Pulmonary artery endothelial cell (primary cell): ENCODE measurements at places on chromosomes 12 and 14.
A peak's percentile ranks its signal among the peaks of the same experiment; 100 is the strongest.

DNA sequence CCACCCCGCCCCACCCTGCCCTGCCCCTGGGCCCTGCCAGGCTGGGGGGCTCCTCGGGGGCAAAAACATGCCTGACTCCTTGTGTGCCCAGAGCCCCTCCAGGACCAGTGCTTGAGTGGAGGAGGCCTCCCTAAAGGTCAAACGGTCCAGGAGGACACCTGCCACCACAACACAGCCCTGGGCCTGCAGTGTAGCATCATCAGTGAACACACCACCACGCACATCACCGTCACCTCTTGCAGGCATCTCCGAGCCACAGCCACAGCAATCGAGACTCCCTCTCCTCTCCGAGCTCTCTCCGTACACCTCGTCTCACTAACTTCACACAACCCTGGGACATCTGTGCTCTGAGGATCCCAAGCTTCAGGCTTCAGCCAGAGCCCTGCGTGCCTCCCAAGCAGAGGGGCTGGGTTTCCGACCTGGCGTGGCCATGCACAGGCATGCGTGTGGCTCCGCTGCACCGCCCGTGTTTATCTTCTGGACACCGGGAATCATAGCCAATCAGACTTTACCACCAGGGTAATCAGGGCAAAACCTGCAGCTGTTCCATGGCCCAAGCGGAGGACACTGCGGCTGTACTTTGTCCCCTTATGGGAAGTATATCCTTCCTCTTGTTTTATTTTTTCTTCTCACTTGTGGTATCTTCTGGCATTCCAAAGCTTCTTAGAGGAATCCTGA lies 6.2 kb upstream of the DIO3 start:
- DNase-seq, result no peak

DNA sequence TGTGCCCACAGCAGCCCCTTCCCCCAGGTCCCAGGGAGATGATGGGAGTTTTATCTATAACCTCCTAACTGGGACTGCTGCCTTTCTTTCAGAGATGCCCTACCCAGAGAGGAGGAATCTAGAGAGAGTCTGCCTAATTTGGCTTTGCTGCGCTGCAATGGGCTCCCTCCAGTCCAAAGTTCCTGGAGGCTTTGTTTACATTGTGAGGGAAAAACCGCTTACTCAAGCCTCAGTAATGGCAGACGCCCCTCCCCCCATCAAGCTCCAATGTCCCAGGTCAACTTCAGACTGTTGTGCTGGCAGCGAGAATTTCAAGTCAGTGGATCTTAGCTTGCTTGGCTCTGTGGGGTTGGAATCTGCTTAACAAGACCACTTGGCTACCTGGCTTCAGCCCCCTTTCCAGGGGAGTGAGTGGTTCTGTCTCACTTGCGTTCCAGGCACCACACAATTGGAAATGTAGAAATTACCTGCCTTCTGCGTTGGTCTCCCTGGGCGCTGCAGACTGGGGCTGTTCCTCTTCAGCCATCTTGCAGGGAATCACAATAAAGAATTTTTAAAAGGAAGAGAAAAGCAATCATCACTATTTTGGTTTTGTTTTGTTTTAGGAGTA lies 262.5 kb downstream of the FOXG1 start:
- no peak for DNase-seq

DNA sequence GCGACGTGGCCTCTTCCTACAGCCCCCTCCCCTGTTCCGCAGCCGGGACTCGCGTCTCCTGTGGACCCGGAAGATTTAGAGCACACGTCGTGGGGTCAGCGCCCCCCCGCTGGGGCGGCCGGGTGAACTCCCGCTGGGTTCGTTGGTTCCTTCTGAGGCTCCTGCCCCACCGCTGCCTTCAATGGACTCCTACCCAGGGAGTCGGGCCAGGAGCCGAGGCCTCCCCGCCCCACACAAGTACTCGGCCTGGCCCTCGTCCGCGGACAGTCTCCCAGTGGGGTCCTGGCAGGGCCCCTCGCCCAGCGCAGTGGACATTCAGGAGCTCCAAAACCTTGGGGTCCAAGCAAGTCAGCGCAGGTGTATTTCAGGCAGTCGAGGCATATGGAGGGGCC lies 1.2 kb downstream of the MMP17 start:
- DNase-seq, result no peak

DNA sequence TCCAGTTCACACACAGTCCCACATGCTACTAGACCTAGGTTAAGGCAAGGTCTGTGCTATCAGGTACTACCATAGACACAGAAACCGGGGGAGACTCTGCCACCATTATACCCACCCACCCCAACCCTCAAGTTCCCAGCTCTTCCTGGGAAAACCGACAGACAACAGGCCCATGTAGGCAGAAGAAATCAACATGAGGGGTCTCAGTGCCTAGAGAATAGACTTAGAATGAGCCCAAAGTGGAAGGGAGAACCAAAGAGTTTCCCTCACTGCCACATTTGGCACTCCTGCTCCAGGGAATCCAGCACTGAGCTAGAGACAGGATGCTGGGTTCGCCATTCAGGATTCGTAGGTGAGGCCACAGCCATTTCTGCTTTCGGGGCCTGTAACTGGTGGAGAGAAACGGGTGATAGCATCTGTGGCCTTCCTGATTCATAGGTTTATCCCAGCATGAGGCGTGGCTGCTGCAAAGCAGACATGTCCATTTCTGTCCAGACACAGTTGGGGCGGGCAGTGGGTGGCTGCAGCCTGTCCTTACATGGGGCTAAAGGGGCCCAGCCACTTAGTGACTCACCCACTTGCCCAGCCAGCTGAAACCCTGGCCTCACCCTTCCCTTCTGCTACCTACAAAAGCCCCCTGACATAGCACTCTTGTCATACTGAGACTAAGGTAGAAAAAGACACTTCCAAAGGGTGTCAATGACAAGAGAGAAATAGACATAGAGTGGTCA lies 69.4 kb downstream of the IRF2BPL start:
- no peak for DNase-seq

DNA sequence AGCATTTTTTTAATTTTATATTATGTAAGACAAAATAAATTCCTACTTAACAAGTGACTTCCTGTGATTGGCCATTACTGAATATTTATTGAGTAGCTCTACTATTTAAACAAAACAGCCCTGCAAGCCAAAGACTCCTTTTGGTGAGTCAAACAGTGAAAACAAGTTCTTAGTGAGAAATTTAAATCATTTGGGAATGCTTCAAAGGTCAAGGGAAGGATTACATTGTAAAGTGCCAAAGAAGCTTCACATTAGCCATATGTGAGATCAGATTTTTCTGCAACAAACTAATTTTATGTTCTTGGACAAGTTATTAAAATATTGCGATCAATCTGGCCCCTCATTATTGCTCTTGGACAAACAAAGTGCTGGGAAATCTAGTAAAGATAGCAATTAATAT lies 795.4 kb upstream of the MGAT4C start:
- no peak for DNase-seq

DNA sequence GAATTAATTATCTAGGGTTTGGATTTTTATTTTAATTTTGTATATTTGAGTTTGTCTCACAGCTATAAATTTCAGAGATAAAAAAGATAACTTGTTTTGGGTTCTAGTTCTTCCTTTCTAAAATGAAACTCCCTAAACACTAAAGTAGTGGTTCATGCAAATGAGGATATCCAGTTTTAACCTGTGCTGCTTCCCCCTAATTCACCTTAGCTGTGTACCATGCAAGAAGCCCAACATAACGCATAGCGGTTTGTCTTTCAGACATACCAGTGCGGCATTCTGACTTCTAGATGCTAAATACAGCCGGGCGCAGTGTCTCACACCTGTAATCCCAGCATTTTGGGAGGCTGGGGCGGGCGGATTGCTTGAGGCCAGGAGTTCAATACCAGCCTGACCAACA lies 288.6 kb upstream of the NPAS3 start:
- DNase-seq, result no peak

DNA sequence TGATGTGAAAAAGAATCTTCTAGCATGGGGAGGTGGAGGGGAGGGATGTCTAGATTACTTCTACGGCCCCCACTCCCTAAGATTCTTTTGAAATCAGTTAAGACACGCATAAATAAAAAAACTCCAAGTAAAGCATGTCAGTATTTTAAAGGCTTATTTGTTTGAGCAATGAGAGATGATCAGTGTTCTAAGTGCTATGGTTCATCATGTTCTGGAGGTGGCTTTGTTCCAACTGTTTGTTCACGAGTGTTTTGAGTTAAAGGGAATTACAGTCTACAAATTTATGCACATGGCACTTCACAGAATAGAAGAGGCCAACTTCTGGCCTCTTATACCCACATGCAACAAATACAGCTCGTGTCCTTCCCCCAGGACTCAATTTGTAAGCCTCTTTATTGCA lies 394.9 kb downstream of the RAD51B start:
- no peak for DNase-seq

- no peak for DNase-seq
Observed at GRCh38 chr12:117119592-117120198, 20.5 kb upstream of the TESC start.

DNA sequence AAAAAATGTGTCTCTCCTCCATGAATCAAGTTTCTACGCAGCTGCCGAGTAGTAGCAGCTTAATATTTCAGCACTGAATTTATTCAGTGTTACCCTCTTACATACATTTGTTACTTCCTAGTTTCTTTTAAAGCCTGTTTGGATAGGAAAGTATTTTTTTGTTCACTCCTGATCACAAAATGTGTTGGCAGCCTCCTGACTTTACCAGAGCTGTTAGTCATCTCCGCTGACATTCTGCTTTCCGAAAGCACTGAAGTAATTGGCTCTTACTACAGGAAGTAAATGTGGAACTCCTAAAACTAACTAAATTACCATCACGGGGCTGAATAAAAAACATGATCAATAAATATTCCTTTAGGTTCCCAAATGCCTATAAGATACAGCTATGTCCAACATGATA lies 225.5 kb downstream of the EPS8 start:
- DNase-seq, result peak; percentile 58

DNA sequence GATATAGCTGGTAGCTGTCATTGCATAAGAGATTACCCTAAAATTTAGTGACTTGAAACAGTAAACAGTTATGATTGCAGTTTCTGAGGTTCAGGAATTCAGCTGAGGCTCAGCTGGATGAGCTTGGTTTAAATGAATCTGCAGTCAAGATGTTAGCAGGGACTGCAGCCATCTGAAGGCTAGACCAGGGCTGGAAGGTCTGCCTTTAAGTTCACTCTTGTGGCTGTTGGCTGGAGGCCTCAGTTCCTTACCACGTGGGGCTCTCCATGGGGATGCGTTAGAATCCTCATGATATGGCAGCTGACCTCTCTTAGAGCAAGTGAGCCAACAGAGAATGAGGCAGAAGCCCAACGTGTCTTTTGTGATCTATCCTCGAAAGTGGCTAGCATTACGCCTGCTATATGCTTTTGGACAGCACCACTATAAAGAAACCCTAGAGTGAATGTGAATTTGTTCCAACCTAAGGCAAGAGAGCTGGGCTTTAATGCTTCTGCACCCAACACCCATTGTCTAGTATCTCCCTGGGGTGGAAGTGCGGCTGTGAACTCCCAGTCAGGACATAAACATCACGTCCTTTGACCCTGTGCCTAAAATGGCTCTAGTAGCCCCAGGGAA lies 26.0 kb downstream of the HSPB8 start:
- DNase-seq, result no peak

DNA sequence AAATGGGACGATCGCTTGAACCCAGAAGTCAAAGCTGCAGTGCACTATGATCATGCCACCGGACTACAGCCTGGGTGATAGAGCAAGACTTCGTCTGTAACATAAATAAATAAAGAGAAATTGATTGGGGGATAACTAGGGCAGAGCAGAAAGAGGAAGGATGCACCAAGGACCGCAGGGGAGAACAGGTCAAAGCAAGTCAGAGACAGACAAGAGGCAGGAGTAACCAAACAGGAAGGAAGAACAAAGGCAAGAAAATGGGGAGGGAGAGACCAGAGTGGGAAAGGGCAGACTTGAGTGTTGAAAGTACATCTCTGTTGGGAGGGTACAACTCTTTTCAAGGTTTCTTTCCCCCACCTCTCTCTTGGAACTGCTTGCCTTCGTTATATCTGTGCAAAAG lies 50.8 kb upstream of the ELK3 start:
- no peak for DNase-seq

DNA sequence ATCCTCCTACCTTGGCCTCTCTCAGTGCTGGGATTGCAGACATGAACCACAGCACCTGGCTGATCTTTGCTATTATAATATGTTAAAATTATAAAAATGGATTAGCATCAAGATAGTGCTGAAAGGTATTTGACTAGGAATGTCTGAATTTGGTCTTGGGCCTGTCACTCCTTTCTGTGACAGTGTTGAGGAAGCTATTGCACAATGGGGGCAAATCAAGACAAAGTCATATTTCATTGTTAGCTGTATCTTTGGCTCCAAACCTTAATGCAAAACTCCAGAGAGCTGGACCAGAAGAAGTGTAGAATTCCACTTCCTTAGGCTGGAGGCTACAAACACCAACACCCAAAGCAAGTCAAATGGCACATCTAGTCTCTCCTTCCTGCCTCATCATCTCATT lies 42.2 kb downstream of the ZCRB1 start:
- no peak for DNase-seq

DNA sequence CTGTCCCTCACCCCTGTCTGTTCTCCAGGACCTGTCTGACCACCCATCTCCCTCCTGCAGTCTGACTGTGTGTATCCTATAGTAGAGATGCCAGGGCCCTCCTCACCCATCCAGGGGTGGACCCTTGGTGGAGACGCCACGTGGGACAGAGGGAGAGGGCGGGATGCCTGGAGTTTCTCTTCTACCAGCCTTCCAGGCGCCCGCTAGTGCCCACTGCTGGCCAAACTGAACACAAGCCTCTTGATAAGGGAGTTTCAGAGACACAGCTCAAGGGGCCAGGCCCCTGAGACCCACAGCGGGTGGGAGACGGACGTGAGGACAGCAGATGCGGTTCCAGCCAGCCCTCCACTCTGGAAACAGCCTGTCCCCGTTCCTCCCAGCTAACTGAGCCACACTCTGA lies 147.3 kb downstream of the RBM19 start:
- no peak for DNase-seq

GRCh38 chr12:5620896-5621295 lies 189.0 kb downstream of the NTF3 start:
- DNase-seq, result no peak

GRCh38 chr12:77229640-77230442 lies 164.5 kb upstream of the E2F7 start:
- peak; percentile 15 for DNase-seq

GRCh38 chr12:114674251-114675047 lies 9.5 kb downstream of the TBX3 start:
- no peak for DNase-seq
